ENCODE measurements at places on chromosomes 3 and 15.
A peak's percentile ranks its signal among the peaks of the same experiment; 100 is the strongest.

- DNase-seq: no peak
These were observed 37.1 kb downstream of the TJP1 start for GRCh38 chr15:29785136-29785535.

DNA sequence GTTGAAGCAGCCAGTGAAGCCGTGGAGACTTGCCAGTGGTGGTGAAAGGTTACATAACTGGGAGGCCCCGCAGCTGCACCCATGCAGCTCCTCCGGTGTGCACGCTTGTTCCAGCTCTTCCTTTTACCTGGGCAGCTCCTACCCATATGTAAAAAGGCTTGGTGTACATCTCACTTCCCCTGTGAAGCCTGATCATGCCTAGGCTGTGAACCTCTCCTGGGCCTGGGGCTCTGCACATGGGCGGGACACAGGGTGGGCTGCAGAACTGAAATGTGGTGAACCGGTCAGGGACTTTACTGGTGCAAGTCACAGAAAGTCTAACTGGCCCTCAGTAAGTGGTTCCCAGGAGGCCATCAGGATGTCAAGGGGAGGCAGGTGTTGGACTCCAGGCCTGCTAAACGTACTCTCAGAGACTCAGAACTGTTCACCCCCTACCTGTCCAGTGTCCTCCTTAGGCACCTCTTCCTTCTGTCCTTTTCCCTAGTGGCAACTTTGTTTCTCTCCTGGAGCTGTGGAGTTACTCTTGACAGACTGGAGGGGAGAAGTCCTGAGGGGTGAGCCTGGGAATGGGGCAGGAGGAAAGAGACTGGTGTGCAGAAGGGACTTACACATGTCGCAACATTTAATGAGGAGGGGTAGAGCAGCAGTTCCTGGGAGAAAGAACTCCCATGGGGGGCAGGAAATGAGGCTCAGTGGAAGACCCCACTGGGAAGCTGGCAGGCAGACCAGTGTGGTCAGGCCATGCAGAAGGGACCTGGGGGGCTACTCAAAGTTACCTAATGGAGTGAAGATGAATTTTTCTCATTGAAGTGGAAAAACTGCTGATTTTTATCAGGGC is 148.1 kb downstream of the EEFSEC start:
- no peak for DNase-seq

DNA sequence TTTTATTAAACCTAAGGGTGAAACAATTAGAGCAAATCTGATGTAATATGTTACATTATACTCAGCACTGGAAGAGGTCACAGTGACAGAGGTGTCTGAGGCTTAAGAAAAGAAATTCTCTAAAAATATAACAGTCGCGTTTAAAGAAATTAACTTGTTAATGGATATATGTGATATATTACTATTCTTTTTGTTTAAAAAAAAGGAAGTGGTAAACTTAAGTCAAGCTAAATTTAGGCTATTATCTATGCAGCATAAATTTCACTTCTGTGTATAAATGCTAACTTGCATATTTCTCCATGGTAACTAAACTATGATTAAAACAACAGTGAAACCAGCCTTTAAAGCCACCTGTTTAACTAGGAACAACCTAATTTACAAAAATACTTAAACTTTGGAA is 191.3 kb downstream of the FOXP1 start:
- no peak for DNase-seq

- DNase-seq: no peak
These were observed 14.7 kb upstream of the AMOTL2 start for GRCh38 chr3:134388788-134389485.

DNA sequence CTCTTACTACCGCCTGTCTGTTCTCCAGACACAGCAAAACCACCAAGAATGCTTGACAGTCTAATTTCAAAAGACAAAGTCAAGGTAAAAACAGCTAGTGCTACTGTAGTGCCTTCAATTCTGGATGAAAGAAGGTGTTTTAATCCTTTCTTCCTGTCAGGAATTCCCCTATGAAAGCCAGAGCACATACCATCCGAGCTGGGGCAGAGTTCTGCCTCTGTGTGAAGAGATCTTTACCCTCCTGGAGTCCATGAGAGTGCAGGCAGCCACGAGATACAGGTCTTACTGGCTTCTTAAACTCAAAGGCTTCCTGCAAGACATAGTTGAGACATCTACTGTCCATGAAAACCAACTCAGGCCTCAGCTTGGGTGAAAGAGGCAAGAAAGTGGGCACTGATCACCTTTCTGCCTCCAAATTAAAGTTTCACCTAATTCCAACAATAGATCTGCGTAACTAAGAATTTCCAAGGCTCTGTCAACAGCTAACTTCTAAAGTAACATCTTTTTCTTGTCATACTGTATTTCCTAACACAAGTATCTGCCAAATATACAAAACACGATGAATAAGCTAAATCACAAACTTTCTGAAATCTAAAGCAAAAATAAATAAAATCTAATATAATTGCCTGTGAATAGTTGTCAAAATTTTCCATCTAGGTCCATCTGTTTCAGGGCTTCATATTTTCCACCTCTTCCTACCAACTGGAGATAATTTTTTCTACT is 7.5 kb downstream of the CDC25A start:
- no peak for DNase-seq

DNA sequence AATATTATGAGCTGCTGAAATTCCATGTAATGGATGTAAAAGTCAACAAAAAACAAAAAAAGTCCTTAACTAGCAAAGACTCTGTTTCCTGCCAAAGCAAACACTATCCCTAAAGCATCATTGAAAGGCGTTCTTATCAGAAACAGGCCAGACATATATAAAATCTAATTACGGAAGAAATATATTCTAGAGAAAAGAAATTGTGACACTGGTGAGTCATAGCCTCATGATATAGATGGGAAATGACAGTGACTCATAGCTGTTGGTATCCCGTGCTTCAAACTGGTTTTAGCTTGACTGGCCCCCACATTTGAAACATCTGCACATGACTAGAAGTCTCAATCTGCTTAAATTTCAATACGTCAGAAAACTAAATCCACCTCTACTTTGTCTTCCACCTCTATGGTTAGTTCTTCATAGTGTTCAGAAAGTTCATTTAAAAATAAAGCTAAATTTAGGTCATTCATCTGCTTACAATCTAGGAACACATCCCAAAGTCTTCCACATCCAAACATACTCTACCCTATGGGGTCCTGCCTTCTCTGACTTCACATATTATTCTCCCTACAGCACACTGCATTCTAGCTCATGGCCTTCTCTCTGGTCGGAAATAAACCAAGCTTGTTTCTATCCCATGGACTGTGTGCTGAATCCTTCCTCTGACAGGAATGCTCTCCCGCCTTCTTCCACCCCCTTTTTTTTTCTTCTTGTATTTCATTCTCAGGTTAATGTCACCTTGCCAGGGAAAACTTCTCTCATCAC is 456.3 kb upstream of the ARRDC4 start:
- DNase-seq: no peak

GRCh38 chr3:47533481-47533880 is 20.0 kb upstream of the ELP6 start:
- DNase-seq: no peak

DNA sequence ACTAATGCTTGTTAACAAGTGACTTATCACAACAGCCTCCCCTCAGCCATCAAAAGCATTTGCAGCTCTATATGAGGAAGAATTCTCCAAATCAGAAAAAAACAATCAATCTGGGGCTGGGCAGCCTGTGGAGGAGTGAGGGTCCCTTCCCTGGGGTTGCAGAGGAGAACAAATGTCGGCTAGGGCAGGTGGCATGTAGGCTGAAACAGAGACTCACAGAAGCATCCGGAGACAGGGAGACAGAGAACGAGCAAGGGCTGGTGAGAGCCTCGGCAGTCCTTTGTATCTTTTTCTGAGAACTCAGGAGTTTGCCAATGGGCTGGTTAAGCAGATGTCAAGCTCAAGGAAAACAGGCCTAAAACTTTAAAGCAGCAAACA is 15.8 kb downstream of the ITGA11 start:
- no peak for DNase-seq

- DNase-seq: no peak
These were observed 11.8 kb downstream of the INSYN1 start for GRCh38 chr15:73741321-73741836.

DNA sequence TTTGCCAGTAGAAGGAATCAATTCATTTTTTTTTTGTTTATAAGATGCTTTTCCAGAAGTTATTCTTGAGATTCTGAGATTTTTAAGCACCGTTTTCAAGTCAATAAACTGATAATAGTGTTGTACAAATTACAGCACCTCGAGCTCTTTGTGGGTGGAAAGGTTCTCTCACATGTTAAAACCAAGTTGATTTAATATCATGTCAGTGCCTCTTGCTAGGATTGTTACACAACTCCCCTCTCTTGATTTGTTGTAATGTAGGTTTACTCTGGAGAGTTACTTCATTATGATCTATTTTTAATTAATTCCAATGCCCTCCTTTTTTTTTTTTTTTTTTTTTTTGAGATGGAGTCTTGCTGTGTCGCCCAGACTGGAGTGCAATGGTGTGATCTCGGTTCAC is 25.8 kb upstream of the UBXN7 start:
- DNase-seq: no peak

- DNase-seq: no peak
These were observed 142.7 kb upstream of the TMCO5A start for GRCh38 chr15:37791693-37792092.

DNA sequence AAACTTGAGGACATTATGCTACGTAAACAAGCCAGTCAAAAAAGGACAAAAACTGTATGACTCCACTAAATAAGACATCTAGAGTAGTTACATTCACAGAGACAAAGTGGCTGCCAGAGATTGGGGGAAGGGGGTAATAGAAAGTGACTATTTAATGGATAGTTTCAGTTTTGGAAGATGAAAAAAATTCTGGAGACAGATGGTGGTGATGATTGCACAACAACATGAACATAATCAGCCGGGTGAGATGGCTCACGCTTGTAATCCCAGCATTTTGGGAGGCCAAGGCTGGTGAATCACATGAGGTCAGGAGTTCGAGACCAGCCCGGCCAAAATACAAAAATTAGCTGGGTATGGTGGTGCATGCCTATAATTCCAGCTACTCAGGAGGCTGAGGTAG is 40.6 kb downstream of the DPP8 start:
- no peak for DNase-seq

GRCh38 chr3:4980229-4981203 is 1.3 kb downstream of the BHLHE40 start:
- peak; percentile 52 for DNase-seq

- DNase-seq: peak; percentile 74
These were observed 48.4 kb downstream of the GOLIM4 start for GRCh38 chr3:168047190-168047795.

DNA sequence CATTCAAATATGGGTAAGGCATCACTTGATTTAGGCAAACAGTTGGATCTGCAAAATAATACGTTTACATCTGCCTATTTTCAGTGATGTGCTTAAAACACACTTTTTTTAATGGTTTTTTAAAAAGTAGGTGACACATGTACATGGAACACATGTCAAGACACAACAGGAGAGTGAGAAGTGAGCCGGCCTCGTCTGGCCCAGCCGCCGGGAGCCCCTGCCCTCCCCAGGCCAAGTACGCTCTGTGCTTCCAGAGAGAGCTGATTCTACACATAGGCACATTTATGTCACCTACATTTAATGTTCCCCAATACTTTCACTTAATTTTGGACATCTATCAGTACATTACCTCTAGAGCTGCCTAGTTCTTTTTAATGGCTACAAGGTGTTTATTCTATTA is 3.8 kb downstream of the TM2D3 start:
- no peak for DNase-seq

GRCh38 chr15:63434576-63435186 is 53.0 kb upstream of the CA12 start:
- DNase-seq: no peak

GRCh38 chr15:66941108-66941711 is 124.2 kb upstream of the SMAD3 start:
- DNase-seq: no peak

- DNase-seq: no peak
These were observed 328.1 kb upstream of the RGMA start for GRCh38 chr15:93417156-93417555.

DNA sequence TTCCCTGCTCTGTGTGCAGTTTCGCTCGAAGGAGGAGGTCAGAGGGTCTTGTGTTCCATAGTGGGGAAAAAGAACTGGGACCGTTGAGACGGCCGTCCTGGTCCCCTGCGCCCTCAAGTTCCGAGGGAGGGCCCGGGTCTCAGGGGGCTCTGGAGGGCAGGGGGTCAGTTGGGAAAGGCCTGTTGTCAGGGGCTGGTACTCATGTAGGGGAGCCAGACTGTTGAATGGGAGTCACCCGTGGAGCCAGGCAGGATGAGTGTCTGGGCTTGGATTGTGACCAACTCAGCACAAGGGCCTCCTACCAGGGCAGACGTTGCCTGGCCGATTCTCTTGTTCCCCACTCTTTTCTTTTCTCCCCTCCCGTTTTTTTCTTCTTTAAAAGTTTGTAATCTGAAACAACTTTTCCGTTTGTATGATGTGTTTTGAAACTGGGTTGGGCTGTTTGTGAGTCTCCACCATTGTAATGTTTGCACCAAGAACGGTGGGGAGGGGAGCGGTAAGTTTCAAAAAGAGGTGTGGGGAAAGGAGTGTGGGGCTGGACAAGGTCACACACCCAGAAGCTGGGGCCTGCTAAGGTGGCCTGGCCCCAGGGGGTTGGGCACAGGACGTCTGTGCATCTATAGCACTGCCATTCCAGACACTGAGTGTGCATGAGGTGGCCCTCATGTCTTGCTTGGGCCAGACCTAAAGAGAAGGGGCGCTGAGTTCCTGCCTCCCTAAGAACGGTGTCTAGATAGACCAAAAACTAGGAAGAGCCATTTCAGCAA is 1.1 kb downstream of the CMTM7 start:
- DNase-seq: no peak

GRCh38 chr3:53792866-53793265 is 53.4 kb downstream of the CHDH start:
- DNase-seq: no peak

DNA sequence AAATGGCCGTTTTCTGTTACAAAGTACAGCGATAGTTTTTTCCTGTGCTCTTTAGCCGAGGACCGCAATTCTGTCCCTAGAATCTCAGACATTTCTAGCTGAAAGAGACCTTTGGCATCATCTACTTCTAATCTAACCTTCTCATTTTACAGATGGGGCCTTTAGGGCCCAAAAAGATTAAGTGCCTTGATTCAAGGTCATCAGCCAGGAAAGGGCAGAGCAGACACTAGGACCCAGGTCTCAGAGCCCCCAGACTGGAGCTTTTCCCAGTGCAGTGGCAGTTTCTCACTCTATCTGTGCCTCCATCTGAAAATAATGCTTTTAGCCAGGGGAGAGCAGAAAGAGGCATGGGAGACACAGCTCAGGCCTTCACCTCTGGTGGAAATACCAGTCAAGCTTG is 20.6 kb downstream of the ABHD2 start:
- no peak for DNase-seq
